ENCODE measurements at places on chromosomes 2 and 18.

DNA sequence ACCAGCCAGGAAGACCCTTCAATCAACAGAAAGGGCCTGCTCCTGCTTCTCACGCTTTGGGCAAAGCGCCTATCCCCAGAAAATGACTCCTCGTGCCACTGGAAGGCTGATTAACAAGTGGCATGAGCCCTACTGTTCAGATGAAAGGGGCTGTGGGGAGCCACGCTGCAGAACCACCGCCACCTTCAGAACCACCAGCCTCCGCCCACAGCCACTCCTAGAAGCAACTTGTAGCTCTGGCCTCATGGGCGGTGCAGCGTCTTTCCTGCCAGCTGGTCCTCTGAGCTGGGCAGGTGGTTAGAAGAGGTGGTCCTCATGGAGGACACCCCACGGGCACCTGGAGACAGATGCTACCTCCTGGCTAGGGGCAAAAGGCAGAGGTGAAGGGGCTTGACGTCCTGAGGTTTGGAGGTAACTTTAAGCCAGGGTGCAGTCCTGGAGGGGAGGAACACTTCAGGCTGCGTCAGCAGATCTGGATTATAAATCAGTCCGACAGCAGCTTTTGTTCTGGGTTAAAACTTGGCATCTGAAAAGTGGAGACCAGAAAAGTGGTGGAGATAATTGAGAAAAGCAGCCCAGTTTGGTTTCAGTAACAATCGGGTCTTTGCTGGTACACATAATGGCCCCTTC lies 861 bp upstream of the SEMA4C start:
- no peak for DNase-seq

DNA sequence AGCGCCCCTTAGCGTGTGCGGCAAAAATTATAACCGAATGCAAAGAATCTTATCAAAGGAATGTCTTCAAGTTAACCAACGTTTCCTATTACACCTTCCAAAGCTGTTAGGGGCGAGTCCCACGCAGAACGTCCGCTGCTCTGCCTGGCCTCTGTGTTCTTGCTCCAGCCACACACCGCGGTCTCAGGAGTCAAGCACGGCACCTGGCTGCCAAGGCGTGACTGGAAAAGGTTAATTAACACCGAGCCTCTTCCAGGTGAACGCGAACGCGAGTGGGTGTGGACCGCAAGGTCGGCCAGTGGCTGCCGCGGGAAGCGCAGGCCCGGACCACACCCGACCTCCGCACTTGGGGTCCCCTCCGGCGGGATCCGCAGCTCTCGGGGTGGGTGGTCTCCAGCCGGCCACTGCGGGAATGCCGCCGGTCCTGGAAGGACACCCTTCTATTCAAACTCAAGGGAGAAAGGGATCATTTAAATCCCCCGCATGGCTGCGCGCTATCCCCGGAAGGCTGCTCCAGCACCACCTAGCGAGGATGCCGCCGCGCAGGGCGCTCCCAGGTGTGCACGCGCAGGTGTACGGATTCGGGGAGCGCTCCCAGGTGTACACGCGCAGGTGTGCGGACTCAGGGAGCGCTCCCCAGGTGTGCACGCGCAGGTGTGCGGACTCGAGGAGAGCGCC lies 830 bp downstream of the CYB5A start:
- DNase-seq: no peak

- no peak for DNase-seq
Observed at GRCh38 chr2:178084273-178084672, 11.7 kb upstream of the PDE11A start.

- no peak for DNase-seq
Observed at GRCh38 chr18:77896586-77897252, 647.1 kb downstream of the GALR1 start.

DNA sequence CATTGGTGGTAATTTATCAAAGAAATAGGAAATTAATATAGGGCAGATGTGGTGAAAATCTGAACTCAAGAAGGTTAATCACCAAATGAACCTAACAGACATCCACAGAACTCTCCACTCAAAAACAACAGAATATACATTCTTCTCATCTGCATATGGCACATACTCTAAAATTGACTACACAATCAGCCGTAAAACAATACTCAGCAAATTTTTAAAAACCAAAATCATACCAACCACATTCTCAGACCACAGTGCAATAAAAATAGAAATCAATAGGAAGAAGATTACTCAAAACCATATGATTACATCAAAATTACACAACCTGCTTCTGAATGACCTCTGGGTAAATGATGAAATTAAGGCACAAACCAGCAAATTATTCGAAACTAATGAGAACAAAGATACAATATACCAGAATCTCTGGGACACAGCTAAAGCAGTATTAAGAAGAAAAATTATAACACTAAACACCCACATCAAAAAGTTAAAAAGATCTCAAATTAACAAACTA lies 31.0 kb downstream of the RBM43 start:
- DNase-seq: no peak

GRCh38 chr2:134207589-134208209 lies 46.2 kb upstream of the MGAT5 start:
- DNase-seq: no peak

Data from GOT3 (cell line).